ENCODE measurements at places on chromosomes 3 and 15.

DNA sequence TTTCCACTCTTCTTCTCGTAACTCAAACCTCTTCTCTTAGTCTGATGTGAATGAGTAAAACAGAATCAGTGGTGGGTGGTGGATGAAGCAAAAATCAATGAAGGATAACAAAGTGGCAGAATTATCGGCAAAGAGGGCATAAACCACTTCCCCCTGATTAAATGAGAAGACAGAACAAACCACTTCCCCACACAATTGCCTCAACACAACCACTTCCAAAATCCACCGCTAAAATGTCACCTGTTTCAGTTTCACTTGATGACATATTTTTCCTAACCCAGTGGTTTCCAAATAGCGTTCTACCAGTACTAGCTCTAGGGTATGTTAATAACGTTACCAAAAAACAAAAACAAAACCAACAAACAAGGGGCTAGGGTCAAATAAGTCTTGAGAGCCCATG lies 478.7 kb upstream of the WNT5A start:
- no peak for DNase-seq

GRCh38 chr15:47870300-47870955 lies 153.1 kb downstream of the SEMA6D start:
- DNase-seq: no peak

DNA sequence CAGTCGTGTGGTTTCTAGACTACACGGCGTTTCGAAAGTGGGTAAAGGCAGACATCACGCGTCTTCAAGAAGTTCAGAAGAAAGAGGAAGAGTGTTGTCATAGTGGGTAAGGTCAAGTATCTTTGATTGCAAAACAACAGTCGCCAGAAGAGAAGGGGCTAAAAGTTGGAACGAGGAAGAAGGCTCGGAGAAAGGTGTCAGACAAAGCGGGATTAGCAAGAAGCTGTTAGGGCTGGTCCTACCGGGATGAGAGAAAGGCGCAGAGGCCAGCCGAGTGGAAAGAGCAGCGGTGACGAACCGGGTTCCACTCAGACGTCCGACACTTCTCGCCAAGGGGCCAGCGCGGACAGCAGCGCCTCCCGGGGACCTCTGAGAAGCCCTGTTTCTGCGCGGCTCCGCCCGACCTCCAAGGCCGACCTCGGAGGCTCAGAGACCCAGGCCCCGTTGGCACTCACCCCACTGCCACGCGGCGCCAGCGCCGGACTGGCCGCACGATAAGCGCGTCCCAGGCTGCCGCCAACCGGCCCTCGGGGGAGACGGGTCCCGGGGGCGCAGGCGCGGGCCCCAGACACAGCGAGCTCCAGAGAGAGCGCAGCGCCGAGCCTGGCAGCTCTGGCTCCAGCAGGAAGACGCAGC lies 436 bp downstream of the ADPGK start:
- DNase-seq: peak; percentile 2

GRCh38 chr3:178584722-178585380 lies 48.6 kb downstream of the KCNMB2 start:
- no peak for DNase-seq

- no peak for DNase-seq
Measured at GRCh38 chr3:127777921-127778656, 44.2 kb downstream of the MGLL start.

DNA sequence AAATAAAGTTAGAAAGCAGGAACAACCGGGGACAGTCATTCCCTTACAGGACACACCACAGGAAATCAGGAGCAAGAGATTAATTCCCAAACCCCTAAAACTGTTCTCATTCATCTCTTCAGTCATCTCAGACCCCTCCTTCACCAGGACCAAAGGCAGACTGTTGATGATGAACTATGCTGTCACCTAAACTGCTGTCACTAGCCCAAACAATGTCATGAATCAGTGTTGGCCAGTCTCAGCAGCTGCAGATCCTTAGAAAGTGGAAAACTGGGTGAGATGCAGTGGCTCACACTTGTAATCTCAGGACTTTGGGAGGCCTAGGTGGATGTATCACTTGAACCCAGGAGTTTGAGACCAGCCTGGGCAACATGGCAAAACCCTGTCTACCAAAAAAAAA lies 909.6 kb downstream of the ROBO1 start:
- no peak for DNase-seq

Data from stimulated activated CD4-positive, alpha-beta T cell treated with anti-CD3 and anti-CD28 coated beads, Interleukin-1b, Interleukin-23, amount 100 ng/mL, for 1 hour (primary cell).